Heart left ventricle (tissue), 16 donors: ENCODE measurements at places on chromosomes 1 and 21. TPM values are rescaled to one million over a fixed set of nuclear protein-coding genes. Genes with fewer than 3 reads are reported as not detected.

Gene LCE1B
- polyA plus RNA-seq: not detected

Gene OR1C1
- not detected for polyA plus RNA-seq

Gene LCE2C
- not detected for polyA plus RNA-seq

Gene RAB7B
- 0.83 TPM for polyA plus RNA-seq

Gene UCHL5
- 30.8 TPM for polyA plus RNA-seq

Gene CFHR4
- not detected for polyA plus RNA-seq

Gene RIMKLA
- 3.4 TPM for polyA plus RNA-seq

Gene SLAMF9
- polyA plus RNA-seq: 0.24 TPM

Gene CNN3
- polyA plus RNA-seq: 63.4 TPM

Gene OR2T11
- not detected for polyA plus RNA-seq

Gene SERPINC1
- polyA plus RNA-seq: 0.33 TPM

Gene NMNAT1
- polyA plus RNA-seq: 13.7 TPM

Gene GJA5
- polyA plus RNA-seq: 5.8 TPM

Gene ERG
- 11.7 TPM for polyA plus RNA-seq

Gene CR1L
- not detected for polyA plus RNA-seq

Gene TTLL7
- 2.0 TPM for polyA plus RNA-seq

Gene GPR52
- 0.07 TPM for polyA plus RNA-seq

Gene AIM2
- polyA plus RNA-seq: 0.38 TPM

Gene POGZ
- polyA plus RNA-seq: 11.4 TPM

Gene GFI1
- polyA plus RNA-seq: 0.12 TPM

Gene VHLL
- polyA plus RNA-seq: not detected

Gene MSH4
- 0.27 TPM for polyA plus RNA-seq

Gene DONSON
- 18.6 TPM for polyA plus RNA-seq

Gene FCRL6
- not detected for polyA plus RNA-seq

Gene TIAM1
- 0.57 TPM for polyA plus RNA-seq

Gene CLCA4
- 0.14 TPM for polyA plus RNA-seq

Gene UQCRHL
- 6.6 TPM for polyA plus RNA-seq

Gene C2CD4D
- polyA plus RNA-seq: not detected

Gene HSD3B2
- polyA plus RNA-seq: not detected

Gene ADAMTS1
- 14.8 TPM for polyA plus RNA-seq

Gene RNU11
- polyA plus RNA-seq: not detected

Gene RGS18
- 0.65 TPM for polyA plus RNA-seq

Gene ADGRL2
- 45.0 TPM for polyA plus RNA-seq

Gene MARK1
- 4.0 TPM for polyA plus RNA-seq

Gene TEX38
- polyA plus RNA-seq: not detected

Gene VANGL2
- polyA plus RNA-seq: 0.94 TPM

Gene UBXN10
- polyA plus RNA-seq: 0.53 TPM

Gene TACSTD2
- polyA plus RNA-seq: 0.11 TPM

Gene OPTC
- polyA plus RNA-seq: not detected

Gene NPL
- 2.3 TPM for polyA plus RNA-seq

Gene RSPO1
- polyA plus RNA-seq: not detected

Gene TMEM201
- 13.1 TPM for polyA plus RNA-seq

Gene S100A12
- 9.1 TPM for polyA plus RNA-seq

Gene CRNN
- polyA plus RNA-seq: not detected

Gene ZNF683
- polyA plus RNA-seq: not detected

Gene CYP4B1
- polyA plus RNA-seq: 7.6 TPM

Gene ZBTB40
- polyA plus RNA-seq: 7.4 TPM

Gene HFM1
- 0.17 TPM for polyA plus RNA-seq

Gene MEX3A
- 0.42 TPM for polyA plus RNA-seq

Gene FGR
- polyA plus RNA-seq: 7.2 TPM

Gene ITGB2
- polyA plus RNA-seq: 12.3 TPM
